ENCODE measurements at places on chromosomes 3 and 15. TPM values are rescaled to one million over a fixed set of nuclear protein-coding genes. Genes with fewer than 3 reads are reported as not detected.

Gene BSN
- total RNA-seq = 0.10 TPM

Gene XCR1
- total RNA-seq = not detected

Gene CYP1A1
- total RNA-seq = not detected

Gene ANKUB1
- not detected for total RNA-seq

Gene DNAH1
- 8.8 TPM for total RNA-seq

Gene C3orf80
- total RNA-seq = 0.10 TPM

Gene GRAMD1C
- 1.6 TPM for total RNA-seq

Gene GPR176
- 40.3 TPM for total RNA-seq

Gene HLTF
- total RNA-seq = 31.4 TPM

Gene CLRN1
- not detected for total RNA-seq

Gene ANKRD34C
- not detected for total RNA-seq
